ENCODE measurements at places on chromosomes 7 and 10. TPM values are rescaled to one million over a fixed set of nuclear protein-coding genes. Genes with fewer than 3 reads are reported as not detected.

The KCND2 gene
- 0.65 TPM for total RNA-seq

The NOD1 gene
- 12.2 TPM for total RNA-seq

The PNLIPRP2 gene
- total RNA-seq, result not detected

The SLC26A3 gene
- not detected for total RNA-seq

The CAMK1D gene
- 1.6 TPM for total RNA-seq

The SLC29A4 gene
- 1.5 TPM for total RNA-seq

The NSMCE4A gene
- total RNA-seq, result 13.4 TPM

The CCDC146 gene
- total RNA-seq, result 2.2 TPM

The NPC1L1 gene
- not detected for total RNA-seq

The CALN1 gene
- not detected for total RNA-seq

The CCDC172 gene
- not detected for total RNA-seq

The FFAR4 gene
- total RNA-seq, result not detected

The KDM7A gene
- total RNA-seq, result 4.4 TPM

The IGFBP1 gene
- total RNA-seq, result 0.12 TPM

The NANOS1 gene
- 1.5 TPM for total RNA-seq

The PRF1 gene
- total RNA-seq, result not detected

The MLXIPL gene
- not detected for total RNA-seq

The UPK3B gene
- 0.81 TPM for total RNA-seq

The XRCC2 gene
- 0.12 TPM for total RNA-seq

The HTR7 gene
- 2.7 TPM for total RNA-seq

The MAGI2 gene
- total RNA-seq, result 13.8 TPM

The GFRA1 gene
- total RNA-seq, result 31.3 TPM

The CALHM1 gene
- not detected for total RNA-seq

The STAMBPL1 gene
- total RNA-seq, result 30.5 TPM

The ITPRID1 gene
- total RNA-seq, result not detected

The TET1 gene
- 14.3 TPM for total RNA-seq

The HMX2 gene
- not detected for total RNA-seq

The MKI67 gene
- 7.0 TPM for total RNA-seq

The HK1 gene
- 141 TPM for total RNA-seq

The NKX2-3 gene
- not detected for total RNA-seq

The CCDC3 gene
- total RNA-seq, result 0.36 TPM

The CREM gene
- total RNA-seq, result 18.5 TPM

The MYH16 gene
- not detected for total RNA-seq

The CACNB2 gene
- 0.73 TPM for total RNA-seq

The HOXA4 gene
- not detected for total RNA-seq

The FAM180A gene
- 34.4 TPM for total RNA-seq

The C10orf90 gene
- not detected for total RNA-seq

The PDE1C gene
- total RNA-seq, result 63.1 TPM

The RBP3 gene
- total RNA-seq, result not detected

The IFIT2 gene
- 11.9 TPM for total RNA-seq

The MCU gene
- 34.5 TPM for total RNA-seq

The WASHC2C gene
- 33.6 TPM for total RNA-seq

The OR13A1 gene
- total RNA-seq, result not detected

The TMEM213 gene
- not detected for total RNA-seq

The SCIN gene
- 1.1 TPM for total RNA-seq

The OIT3 gene
- not detected for total RNA-seq

The ACTL6B gene
- total RNA-seq, result not detected

The PVRIG gene
- total RNA-seq, result not detected

The EIF5AL1 gene
- total RNA-seq, result 0.49 TPM

The MYL7 gene
- not detected for total RNA-seq

Measured in hair follicle dermal papilla cell (primary cell).